Effector CD4-positive, alpha-beta T cell (primary cell): ENCODE measurements at places on chromosomes 12 and 14.

DNA sequence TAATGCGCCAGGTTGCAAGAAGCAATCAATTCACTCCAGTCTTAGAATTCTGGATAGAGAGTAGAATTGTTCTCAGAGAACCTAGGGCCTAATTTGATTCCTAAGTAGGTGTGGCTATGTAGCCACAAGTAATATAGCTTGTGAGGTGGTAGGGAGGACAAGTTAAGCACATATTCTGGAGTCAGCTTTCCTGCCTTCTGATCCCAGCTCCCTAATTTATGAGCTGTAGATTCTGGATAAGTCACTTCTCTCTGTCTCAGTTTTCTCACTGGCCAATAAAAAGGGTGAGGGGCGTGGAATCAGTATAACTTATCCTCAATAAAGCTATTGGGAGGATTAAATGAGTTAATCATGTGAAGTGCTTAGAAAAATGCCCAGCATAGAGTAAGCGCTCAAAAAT, 3.0 kb upstream of the SNW1 start:
- DNase-seq: no peak

DNA sequence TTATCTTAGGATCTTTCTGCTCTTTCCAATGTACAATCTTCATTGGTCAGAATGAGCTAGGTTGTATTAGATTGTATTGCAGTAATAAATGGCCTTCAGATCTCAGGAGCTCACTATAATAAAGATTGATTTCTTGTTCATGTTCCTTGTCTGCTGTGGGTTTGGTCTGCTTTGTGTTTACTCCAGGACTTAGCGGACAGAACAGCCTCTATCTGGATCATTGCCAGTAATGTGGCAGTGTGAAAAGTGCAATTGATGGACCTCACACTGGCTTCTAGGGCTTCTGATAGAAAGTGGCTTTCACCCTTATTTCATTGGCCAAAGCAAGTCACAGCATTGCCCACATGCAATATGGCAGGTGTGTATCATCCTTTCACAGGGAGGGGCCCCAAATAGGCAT, 81.2 kb downstream of the BTG1 start:
- DNase-seq: no peak

DNA sequence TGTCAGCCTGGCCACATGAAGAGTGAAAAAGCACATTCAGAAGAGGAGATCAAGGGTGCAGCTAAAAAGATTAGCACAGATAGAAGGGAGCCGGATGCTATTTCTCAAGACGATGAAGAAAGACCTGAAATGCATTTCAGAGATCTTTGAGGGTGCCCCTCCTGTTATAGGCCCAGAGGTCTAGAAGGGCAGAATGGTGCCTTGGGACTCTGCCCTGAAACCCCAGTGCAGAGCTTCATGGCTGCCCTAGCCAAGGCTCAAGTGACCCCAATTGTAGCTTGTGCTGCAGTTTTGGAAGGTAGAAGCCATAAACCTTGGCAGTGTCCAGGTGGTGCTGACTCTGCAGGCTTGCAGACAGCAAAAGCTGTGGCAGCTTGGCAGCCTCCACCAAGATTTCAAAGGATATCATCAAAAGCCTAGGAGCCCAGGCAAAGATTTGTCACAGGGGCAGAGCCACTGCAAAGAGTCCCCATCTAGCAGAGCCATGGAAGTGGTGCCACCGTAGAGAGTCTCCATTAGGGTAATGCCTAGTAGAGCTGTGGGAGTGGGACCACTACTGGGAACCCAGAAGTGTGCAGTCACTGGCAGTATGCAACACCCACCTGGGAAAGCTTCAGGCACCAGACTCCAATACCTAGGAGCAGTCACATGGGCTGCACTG, 6.4 kb downstream of the LACRT start:
- DNase-seq: no peak

- DNase-seq: no peak
These were observed 83.1 kb downstream of the ARL6IP4 start for GRCh38 chr12:123063535-123063934.

DNA sequence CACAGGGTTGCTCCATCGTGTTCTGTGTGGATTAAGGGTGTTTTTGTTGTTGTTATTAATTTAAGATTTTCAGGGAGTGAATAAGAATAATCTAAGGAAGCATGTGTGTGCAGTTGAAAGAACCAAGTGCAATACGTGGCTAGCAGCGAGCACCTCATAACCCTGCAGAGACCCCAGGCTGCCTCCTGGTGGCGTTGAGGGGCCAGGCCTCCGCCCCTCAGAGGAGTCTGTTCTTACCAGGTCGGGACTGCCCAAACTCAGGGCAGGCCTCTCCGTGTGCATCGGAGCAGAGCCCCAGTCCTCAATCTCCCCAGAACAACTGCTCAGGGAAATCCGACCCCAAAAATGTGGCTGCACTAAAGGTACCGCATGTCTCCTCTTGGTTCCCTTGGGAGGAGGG, 36.8 kb downstream of the IL31 start:
- no peak for DNase-seq

DNA sequence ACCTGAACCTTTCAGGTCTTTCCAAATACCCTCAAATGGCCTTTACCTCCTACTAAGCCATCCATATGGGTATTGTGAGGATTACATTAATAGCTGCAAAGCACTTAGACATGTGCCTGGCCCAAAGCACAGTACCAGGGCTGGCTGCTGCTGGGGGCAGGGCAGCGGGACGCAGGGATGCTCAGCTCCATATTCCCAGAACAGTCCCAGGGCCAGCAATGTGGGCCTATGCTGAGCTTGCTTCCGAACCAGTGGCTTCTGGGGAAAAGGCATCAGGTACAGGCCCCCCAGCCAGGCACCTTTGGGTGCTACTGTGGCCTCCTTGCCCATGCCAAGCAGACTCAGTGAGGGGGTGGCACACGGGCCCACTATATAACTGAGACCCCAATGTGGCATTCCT, 10.4 kb downstream of the ACTN1 start:
- DNase-seq: no peak

GRCh38 chr14:91193069-91193468, 51.4 kb downstream of the GPR68 start:
- no peak for DNase-seq
